ENCODE measurements at places on chromosomes 1 and 21.

- DNase-seq = no peak
Observed at GRCh38 chr1:63324779-63325119, 2.4 kb downstream of the FOXD3 start.

GRCh38 chr1:200546577-200546976 lies 74.0 kb downstream of the KIF14 start:
- DNase-seq = no peak

- DNase-seq = no peak
Observed at GRCh38 chr1:109040627-109040988, 1.3 kb downstream of the WDR47 start.

- DNase-seq = no peak
Observed at GRCh38 chr1:3125546-3126368, 56.8 kb downstream of the PRDM16 start.

DNA sequence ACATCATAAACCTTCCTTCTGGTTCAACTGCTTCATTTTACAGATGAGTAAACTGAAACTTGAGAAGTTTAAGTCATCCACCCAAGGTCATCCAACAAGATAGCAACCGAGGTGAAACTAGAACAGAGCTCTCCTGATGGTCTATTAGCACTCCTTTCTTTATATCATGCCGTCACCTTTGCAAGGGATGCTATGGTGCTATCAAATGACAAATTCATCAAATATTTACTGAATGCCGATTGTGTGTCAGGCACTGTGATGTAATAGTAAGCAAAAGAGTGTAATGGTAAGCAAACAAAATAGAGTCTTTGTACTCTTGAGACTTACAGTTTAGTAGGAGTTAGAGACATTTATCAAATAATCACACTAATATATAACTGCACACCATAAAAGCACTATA lies 14.0 kb upstream of the SGIP1 start:
- DNase-seq = no peak

- no peak for DNase-seq
Observed at GRCh38 chr1:161133220-161133740, 813 bp upstream of the DEDD start.

DNA sequence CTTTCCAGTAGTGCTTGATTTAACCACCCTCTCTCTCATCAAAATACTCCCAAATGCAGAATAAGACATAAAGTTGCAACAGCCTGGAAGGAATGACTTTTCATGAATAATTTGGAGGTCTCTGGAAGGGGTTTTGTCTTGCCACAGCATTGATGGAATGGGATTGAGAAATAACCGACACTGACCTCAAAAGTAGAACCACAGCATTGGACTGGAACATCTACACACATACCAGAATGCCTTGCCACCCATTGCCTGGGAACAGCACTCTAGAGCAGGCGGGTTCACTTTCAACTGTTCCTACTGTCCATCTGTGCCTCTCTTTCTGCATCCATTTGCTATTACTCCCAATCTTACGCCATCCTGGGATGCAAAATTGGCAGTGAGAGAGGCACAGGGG lies 149.1 kb upstream of the USP24 start:
- no peak for DNase-seq

DNA sequence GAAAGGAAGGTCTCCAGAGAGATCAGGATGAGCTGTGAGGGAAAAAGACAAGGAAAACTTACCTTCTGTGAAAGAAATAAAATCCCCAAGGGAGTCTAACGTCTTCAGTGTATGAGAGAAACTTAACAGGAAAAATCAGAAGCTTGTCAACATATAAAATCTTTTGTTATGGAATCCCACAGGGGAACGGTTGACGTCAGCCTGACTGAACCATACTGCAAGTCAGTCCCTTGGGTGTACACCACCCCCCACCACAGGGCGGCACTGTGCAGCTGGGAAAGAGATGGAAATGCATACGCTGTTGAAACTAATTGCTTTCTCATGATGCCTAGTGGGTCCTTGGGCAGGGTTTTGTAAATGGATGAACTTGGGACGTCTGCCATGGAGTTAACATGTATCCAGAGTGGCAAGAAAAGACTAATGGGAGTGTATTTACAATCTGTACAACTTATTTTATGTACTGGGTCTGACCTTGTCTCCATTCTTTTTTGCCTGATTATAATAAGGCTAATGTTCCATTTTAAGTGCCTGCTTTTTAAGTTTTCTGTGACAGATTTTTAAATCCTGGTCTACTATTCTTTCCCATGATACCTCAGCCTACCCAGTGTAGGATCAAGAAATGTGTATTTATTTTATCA lies 22.7 kb downstream of the UTP25 start:
- peak; percentile 85 for DNase-seq

DNA sequence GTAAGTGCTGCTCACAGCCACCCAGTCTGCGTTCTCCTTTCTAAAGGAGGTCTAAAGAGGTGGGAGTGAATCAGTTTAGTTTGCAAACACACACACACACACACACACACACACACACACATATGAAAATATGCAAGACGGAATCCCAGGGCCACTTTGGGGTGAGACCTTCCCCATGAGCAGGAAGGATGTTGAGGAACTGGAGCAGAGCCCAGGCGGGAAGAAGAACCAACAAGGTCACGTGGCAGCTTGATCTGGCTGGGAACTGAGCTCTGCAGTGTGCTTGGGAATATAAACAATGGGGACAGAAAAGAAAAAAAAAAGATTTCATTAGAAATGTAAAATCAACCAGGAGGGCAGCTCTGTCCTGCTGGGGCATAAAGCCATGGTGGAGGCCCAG lies 32.6 kb downstream of the OR2G3 start:
- DNase-seq = no peak

- no peak for DNase-seq
Observed at GRCh38 chr1:15579683-15580047, 5.2 kb downstream of the AGMAT start.

DNA sequence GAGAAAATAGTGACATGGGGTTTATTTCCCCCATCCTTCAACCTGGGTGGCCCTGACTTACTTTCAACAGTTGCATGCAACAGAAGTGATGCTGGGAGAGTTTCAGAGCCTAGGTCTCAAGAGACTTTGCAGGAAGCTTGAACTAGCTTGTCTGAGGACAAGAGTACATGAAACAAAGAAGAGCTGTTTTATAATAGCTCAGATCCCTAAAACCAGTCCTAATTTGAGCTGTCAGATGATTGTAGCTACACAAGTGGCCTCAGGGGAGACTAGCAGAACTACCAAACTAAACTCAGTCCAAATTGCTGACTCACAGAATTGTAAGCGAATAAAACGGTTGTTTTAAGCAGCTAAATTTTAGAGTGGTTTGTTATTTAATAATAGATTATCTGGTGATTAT lies 17.1 kb downstream of the RC3H1 start:
- DNase-seq = no peak

DNA sequence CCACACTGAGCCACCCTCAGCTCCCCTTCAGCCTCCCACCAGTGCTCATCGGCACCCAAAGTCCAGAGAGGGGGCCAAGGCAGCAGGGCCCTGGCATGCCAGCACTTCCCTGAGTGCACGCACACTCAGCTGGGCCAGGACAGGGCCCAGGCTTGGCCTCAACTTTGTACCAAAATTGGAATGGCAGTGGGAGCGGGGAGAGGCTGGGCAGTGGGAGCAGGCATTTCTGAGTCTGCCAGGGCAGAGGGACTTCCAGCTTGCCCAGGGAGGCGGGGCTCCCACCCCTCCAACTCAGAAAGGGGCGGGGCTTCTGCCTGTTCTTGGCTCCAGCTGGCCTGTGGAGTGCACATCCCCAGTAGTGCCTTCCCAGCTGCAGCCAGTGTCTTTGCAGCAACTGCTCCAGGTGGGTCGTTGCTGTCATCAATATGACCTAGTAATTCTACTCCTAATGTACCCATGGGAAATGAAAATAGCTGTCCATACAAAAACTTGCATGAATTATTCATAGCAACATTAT lies 10.3 kb upstream of the SNX7 start:
- DNase-seq = no peak

DNA sequence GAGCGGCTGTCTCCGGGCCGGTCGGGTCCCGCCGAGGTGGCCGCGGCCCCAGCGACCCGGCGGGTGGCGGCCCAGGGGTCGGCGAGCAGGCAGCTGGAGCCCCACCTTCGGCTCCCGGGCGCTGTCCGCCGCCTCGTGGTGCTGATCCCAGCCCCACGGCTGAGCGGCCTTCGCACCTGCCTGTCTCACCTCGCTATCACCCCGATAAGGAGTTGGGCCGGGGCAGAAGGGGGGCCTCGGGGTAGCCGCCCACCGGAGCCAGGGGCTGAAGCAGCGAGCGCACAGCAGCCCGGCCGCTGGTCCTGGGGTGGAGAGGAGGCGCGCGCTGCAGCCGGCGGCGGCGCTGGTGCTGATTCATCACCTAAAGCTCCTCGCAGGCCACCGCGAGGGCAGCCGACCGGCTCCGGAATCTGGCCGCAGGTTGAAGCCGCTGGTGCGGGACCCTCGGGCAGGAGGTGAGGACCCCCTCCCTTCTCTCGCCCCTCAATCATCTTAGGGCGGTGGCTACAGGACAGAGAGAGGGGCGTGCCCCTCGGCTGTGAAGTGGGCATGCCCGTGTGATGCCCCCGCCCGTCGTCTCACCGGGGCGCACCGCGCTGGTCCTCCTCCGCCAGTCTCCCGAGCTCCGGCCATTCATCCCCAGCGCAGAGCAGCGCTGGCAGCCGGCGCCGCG lies 575 bp downstream of the TRIM67 start:
- DNase-seq = peak; percentile 39

- no peak for DNase-seq
Observed at GRCh38 chr21:31360717-31361116, 16.7 kb upstream of the TIAM1 start.

- no peak for DNase-seq
Observed at GRCh38 chr1:170048515-170048914, 26.0 kb downstream of the KIFAP3 start.

DNA sequence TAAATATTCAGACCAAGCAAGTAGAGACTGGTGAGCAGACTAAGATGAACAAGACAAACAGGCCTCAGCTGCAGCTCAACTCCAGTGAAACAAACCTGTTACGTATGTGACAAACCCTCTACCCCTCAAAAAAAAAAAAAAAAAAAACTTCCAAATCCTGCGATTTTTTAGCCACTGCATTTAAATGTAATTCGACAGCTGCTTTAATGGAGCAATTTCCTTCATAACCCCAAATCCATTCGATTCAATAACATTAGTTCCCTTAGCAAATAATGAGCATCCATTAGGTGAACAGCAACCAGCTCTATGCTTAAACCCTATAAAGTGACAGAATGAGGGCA lies 31.1 kb downstream of the SIPA1L2 start:
- no peak for DNase-seq

DNA sequence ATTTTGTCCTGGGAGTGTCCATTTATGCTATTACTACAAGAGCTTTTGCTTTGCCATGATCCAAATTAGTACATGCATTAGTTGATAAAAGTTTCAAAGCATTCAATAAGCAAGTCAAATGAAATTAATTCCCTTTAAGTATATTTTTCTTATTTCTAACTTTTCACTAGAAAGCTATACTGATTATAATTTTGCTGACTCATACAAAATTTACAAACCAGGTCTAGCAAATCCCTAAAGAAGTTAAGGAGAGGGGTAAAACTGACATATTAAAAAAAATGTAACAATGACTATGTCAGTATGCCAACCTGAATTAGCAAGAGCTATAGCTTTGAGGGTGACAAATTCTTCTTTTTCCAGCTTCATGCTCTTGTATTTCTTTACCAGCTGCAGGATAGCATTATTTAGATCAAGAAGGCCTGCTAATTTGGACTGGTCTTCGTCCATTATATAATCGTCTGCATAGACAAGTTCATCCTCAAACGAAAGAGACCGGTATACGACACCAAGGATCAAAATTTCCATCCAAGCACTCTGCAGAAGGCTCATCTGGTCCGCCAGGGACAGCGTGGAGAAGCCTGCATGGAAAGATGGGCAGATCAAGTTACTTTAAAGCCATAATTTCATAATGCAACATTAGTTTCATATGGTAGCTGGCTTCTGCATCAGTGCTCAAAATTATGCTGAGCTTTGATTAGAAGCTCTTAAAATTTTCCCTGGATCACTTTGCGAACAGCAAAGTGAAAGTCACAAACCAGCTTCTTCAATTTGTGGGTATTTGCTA lies 95.8 kb upstream of the USH2A start:
- DNase-seq = no peak

DNA sequence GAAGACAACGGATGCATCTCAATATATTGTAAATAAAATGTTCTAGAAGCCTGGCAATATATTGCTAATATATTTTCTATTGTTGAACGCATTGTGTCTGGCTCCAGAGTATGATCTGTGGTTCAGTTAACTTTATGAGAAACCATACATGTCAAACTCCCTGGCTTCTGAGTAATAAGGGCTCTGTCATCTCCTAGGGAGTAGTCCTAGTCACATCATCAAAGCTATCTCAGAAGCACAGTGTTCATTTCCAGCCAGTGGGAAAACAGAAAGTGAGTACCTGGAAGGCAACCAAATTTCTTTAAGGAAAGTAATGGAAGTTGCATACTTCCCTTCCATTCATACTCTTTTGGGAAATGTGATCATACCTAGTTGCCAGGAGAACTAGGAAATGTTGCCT lies 27.0 kb upstream of the ST6GALNAC5 start:
- no peak for DNase-seq

DNA sequence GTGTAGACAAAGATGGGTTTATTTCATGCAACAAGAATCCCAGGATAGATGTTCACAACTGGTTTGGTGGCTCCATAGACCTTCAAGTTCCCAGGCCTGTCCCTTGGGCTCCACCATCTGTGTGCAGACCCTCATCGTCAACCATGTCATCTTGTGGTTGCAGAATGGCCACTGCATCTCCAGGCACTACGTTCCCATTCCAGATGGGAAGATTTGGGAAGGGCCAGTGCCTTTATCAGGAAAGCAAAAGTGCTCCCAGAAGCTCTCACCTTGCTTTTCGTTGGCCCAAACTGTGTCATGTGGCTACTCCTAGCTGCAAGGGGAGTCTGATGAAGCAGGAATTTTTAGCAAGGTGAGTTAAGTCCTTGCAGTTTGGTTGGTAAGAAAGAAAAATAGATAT lies 12.8 kb downstream of the TMCC2 start:
- DNase-seq = no peak

- peak; percentile 48 for DNase-seq
Observed at GRCh38 chr1:183588827-183589226, 1.4 kb downstream of the NCF2 start.

- no peak for DNase-seq
Observed at GRCh38 chr1:165598676-165599059, 32.4 kb upstream of the MGST3 start.

- no peak for DNase-seq
Observed at GRCh38 chr1:16120407-16120806, 35.5 kb downstream of the EPHA2 start.

GRCh38 chr1:86502721-86503405 lies 34.1 kb downstream of the CLCA1 start:
- DNase-seq = no peak

Data from head of caudate nucleus (tissue), 42 donors.